OCI-LY7 (cell line): ENCODE measurements at places on chromosomes 16 and 17. TPM values are rescaled to one million over a fixed set of nuclear protein-coding genes. Genes with fewer than 3 reads are reported as not detected.

GRCh38 chr17:50265690-50266315, 8.5 kb upstream of the TMEM92 start:
- DNase-seq = no peak

DNA sequence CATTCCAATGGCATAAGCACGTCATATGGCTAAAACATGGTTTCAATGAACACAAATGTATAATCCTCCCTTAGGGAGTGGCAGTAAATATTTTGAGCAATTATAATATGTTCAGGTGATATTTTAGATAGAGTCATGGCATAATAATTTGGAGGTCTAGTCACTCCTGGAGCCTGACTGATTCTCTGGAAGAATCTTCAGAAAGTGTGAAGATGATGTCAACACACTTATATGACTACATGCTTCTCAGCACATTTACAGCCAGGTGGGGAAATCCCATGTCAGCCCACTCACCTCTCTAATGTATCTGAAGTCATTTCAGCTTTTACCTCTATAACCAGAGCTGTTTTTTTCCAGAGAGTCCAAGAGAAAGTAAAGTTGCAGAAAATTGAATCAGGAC, 474.8 kb downstream of the SHISA9 start:
- no peak for DNase-seq

GRCh38 chr16:86722970-86723369, 144.6 kb downstream of the FOXL1 start:
- no peak for DNase-seq

CCL4 gene
- total RNA-seq = not detected in 2 replicates

- DNase-seq = no peak
Observed at GRCh38 chr16:372302-372983, 2.1 kb upstream of the MRPL28 start.
